Stimulated activated CD4-positive, alpha-beta T cell treated with anti-CD3 and anti-CD28 coated beads, Interleukin-1b, Interleukin-23, amount 100 ng/mL, for 24 hours (primary cell): ENCODE measurements at places on chromosomes 6 and 20.

DNA sequence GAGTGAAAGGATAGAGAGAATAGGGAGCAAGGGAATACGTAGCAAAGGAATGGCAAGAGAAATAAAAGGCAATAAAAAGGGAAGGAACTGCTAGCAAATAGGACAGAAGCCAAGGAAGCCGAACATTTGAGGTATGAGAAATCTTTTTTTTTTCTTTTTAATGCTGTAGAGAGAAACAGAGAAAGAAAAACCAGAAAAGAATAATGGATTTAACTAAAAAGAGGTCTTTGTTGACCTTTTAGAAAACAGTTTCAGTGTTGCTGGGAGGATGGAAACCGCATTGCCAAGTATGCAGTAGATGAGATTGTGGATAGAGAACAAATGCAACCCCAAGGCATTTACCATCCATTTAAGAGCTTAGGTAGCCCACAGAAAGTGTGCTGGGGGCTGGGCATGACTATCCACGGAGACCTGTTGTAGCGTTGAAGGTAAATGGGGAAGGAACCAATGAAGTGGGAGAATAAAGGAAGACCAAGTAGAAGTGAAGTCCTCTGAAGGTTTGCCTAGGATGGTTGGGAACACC is 23.3 kb upstream of the C6orf62 start:
- DNase-seq = no peak

GRCh38 chr6:89951574-89952104 is 57.4 kb downstream of the GJA10 start:
- DNase-seq = no peak

DNA sequence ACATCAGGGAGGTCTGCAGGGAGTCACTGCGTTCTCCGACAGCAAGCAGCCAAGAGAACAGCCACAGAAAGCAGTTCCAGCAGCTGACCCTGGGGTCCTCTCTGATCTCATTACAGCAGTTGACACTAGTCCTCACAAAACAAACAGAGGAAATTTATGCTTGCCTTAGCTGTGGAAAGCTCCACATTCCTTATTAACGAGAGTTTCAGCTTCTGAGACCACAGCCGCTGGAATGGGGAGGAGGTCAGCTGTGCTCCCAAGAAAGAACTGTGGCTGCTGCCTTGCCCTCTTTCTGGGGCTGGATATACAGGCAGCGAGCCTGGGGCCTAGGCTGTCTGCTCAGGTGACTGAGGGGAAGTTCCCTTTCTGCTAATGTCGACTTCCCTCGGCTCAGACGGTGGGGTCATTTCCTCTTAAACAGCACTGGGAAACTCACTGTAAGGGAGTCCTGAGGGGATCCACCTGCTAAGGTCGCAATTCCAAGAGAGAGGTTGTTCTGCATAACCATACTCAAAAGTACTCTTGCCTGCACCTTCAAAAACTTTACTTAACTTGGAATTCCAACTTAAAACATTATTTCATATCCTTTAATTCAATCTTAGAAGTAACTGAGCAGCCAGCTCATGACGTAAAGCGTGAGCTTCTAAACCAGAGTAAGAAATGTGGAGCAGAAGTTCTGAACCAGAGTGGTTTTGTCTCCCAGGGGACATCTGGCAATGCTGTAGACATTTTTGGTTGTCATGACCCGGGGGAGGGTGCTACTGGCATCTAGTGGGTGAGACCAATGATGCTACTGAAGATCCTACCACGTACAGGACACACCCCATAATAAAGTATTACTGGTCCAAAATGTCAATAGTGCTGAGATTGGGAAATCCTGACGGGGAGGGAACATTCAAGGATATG is 80.3 kb downstream of the BACH2 start:
- DNase-seq = no peak

GRCh38 chr6:163159110-163159509 is 255.4 kb upstream of the QKI start:
- no peak for DNase-seq

- DNase-seq = no peak
Observed at GRCh38 chr6:131258816-131259476, 123.7 kb downstream of the AKAP7 start.

DNA sequence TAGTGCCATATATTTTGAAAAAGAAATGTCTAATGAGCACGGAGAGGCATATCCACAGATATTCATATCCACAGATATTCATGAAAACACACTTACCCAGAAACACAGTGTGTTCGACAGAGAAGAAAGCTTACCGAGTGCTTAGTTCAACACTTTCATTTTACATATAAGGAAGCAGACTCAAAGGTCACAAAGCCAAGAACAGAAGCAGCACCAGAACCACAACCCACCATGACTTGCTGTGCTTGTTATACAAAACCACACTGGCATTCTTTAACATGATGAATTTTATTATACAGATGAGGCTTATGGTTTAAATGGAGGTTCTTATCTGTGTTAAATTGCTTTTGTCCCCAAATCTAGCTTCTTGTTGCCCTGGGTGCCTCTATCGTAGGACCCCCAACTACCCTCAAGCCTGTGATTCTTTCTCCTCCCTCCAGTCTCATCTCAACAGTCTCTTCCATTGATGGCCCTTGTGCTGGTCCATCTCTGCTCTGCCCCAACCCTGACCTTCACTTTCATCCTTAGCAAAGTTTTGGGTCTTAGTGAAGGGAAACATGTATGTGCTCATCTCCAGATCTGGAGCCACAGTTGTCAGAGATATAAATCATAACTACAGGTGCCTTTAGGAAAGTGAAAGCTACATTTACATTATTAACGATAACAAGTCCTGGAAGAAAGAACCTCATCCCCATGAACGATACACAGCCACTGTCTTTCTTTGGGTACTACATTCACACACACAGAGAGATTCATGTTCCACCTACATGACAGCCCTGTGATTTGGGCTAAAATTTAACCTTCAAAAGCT is 40.0 kb downstream of the SF3B5 start:
- no peak for DNase-seq

- no peak for DNase-seq
Observed at GRCh38 chr6:48290595-48290994, 179.6 kb upstream of the PTCHD4 start.

- DNase-seq = no peak
Observed at GRCh38 chr20:47019121-47019824, 124.6 kb downstream of the EYA2 start.

DNA sequence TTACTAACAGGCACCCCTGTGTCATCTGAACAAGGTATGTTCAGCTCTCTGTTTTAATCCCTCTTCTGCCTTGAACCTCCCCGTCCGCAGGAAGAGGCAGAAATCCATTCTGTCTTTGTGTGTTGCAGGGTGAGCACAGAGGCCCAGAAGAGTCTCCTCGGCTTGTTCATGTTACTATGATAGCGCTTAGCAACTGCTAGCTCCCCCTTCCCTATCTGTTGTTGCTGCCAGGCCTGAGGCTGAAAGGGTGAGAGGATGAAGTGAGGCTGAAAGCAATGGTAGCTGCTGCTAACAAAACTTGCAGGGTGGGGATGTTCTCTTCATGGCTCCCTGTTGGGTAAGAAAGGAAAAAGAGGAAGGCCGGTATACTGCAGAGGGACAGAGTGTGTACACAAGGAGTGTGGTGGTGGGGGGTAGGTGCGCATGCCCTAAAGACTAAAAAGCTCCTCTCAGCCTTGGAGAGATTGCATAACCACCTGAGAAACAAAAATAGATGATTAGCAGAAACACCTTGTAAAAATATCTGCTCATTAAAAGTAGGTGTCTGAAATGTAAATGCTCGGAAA is 55.2 kb upstream of the CITED2 start:
- DNase-seq = no peak

- DNase-seq = no peak
Observed at GRCh38 chr6:160067564-160067963, 54.1 kb upstream of the SLC22A1 start.

DNA sequence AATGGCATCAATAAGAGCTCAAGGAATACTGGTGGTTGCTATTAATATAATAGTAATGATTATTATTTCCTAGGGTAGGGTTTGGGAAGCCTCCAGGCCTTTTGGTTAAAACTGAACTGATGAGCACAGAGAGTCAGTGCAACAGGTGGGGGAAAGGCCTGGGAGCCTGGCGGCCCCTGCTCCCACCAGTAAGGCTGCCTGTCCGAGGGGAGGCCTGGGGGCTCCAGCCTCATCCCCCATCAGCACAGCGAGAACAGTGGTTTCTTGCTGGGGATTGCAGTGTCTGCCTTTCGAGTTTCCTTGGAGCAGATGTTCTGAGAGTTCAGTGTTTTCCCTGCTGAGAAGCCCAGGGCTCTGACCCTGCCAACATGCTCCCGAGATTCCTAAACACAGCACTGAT is 340.4 kb downstream of the CDH26 start:
- no peak for DNase-seq

- DNase-seq = no peak
Observed at GRCh38 chr6:32700391-32701040, 34.1 kb upstream of the HLA-DQB1 start.

DNA sequence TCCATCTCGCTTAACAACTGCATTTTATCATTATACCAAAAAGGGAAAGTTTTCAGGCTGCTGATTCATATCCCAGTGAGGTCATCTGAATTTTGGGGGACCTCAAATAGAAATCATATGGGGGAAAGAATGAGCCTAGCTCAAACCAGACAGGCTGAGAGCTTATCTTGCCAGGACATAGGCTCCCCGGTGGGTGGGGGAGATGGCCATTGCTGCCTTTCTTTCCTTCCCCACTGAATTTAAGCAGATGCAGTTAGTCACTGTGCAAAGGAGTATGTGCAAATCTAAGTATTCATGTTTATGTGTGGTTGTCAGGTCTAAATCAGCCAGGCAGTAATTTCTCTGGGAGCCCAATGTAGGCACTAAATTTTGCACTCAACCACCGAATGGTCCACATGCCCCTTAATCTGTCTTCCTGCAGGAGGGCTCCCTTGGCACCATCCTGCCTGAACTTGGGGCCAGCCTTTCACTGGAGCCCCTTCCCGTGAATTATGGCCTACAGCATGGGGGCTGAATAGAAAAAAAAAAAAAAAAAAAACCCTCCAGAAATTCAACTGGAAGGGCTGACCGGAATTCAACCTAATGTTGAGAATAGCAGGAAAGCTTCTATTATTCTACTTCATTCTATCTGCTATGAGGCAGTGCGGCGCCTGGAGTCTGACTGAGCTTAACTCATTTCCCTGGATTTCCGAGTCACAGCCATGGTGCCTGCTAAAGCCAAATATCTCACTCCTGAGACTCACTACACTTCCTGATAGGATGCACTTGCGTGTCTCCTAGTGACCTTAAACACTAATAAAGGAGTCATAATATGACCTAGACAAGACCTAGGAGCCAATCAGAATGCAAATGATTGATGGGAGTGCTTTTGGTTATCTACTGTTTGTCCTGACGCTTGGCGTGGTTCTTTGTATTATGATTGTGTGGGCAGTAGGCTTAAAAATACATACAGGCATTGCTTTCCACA is 161.5 kb upstream of the HEY2 start:
- no peak for DNase-seq

GRCh38 chr20:35738410-35739179 is 3.5 kb downstream of the RBM39 start:
- DNase-seq = no peak
